ENCODE measurements at places on chromosomes 6 and 20.

DNA sequence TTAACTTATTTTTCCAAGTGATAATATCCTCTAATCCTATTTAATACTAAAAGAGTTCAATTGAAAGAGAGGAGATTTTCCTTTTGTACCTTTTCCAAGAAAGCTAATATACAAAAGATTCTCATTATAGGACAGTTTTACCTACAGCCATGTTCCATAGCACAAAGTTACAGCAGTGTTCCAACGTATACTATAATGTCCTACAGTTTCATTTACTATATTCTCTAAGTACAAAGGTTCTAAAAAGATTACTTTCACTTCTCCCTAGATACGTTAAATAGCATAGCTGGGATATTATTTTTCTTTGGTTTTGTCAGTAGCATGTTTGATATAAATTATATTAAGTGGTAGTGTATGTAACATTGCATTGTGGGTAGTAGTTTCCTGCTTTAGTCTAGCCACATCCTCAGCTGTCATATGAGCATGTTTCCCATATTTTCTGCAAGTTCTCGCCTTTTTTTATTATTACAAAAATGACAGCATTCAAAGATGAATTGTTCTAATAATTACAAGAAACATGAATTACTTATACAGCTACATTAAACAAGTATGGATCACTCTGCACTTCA, 4.4 kb upstream of the RUNX2 start:
- no peak for DNase-seq

GRCh38 chr20:59976156-59976782, 18.0 kb downstream of the CDH26 start:
- DNase-seq = no peak

DNA sequence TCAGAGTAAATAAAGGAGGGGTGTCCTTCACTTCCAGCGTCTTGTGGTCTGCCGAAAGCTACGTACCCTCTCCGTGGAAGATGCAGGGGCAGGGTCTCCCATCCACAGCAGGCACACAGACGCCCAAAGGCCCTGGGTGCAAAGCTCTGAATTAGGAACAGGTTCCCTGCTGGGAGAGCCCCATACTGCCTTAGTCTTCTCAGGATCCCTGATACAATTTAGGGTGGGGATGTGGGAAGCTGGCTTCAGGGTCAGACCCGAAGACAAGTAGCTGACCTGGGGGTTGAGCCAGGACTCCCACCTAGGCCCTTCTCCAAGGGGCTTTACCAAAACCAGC, 74.1 kb downstream of the TTLL2 start:
- no peak for DNase-seq

DNA sequence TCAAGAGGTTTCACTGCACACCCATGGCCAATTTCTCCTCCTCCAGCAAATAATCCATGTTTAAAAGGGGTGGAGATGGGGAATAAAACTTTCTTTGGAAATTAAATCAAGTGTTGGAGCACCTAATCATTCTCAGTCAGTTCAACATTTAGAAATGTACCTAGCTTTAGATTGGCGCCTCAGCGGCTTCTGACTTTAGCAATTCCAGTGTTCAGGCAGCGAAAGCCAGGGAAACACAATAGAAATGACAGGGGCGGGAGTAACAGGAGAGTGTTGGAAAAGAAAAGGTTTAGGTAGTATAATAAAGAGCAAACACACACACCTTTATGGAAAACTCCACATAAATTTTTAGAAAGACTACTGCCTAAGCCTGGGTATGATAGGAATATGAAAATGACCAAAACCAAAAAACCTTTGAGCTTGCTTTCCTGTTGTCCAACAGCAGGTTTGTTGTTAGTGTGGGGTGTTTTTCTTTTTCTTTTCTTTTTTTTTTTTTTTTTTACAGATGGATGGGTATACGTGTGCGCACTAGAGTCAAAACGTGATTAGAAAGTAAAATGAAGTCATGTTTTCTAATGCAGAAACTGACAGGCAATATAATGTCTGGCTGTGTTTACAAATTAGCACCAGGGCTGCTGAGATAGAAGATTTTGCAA, 7.7 kb downstream of the TFAP2A start:
- DNase-seq = no peak

GRCh38 chr6:90222724-90223198, 73.9 kb downstream of the BACH2 start:
- no peak for DNase-seq

- DNase-seq = no peak
Observed at GRCh38 chr6:119276211-119276610, 73.3 kb downstream of the MAN1A1 start.

DNA sequence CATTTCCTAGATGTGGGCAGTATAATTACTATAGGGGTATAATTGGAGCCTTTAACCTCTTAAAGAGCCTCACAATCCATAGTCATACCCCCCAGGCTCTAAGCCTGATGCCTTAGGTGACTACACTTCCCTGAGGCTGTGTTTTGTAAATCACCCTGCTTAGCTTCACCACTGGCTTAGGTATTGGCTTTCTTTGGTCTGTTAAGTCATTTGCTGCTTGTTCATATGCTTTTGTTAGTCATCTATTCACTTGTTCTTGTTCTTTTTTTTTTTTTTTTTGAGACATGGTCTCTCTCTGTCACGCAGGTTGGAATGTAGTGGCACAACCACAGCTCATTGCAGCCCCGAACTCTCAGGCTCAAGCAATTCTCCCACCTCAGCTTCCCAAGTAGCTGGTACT, 26.7 kb downstream of the KAT14 start:
- no peak for DNase-seq

GRCh38 chr6:136249336-136249735, 775 bp downstream of the MTFR2 start:
- no peak for DNase-seq

DNA sequence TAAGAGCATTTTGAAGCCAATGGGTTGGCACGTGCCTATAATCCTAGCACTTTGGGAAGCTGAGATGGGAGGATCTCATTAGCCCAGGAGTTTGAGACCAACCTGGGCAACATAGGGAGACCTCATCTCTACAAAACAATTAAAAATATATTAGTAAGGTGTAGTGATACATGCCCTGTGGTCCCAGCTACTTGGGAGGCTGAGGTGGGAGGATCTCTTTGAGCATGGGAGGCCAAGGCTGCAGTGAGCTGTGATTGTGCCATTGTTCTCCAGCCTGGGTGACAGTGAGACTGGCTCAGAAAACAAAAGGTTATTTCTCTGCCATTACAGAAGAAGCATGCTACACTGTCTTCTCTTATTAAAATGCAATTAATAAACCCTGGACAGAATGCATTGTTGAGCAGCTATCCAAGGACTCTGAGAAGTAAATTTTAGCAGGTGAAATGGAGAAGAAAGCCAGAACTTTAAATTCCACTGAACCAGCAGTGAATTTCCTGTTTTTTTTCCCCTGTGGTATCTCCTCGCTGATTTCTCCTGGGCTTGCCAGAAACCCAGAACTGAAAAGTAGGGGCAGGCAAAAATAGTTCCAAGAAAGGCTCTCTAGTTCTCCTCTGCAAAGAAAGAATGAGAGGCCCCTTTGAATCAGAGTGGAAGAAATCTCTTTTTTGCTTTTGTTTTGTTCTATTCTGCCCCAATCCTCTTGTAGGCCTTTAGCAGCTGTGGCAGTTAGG, 8.4 kb downstream of the AMD1 start:
- DNase-seq = no peak

DNA sequence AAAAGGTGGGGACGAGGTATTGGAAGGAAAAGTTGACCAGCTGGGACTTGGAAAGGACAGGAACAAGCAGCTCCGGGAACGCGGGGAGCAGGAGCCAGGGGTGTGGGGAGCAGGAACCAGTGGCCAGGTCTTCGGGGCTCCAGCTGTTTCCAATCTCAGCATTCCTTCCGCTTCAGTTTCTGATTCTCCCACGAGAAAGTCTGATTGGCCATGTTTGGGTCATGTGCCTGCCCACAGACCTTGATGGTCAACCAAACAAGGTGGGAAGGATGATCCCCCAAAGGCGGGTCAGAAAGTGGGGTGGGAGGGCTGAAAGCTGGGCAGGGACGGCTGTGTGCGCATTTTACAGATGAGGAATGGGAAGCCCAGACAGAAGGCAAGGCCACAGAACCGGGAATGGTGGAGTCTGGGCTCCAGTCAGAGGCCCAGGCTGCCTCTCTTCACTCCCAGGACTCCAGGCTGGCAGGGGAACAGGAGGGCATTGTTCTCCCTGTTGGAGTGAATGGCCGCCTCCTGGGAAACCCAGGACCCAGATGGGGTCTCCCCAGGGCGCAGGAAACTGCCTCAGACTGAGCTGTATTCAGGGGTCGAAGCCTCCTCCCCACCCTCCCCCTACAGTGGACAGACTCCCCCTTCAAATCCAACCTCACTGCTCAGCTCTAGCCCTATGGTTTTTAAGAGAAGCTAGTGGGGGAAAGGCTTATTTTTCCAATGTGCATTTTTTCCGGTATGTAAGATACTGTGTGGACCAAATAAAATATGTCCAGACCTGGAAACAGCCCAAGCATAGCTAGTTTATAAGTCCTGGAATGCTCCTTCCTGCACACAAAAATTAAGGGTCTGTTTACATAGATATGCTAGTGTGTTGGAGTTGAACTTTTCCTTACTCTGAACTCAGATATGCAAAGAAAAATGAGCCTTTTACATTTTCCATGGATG, 12.2 kb upstream of the PTGIS start:
- no peak for DNase-seq

- DNase-seq = no peak
Observed at GRCh38 chr20:15909995-15910394, 663.3 kb downstream of the KIF16B start.

GRCh38 chr6:30258204-30258603, 45.0 kb upstream of the TRIM26 start:
- no peak for DNase-seq

- peak; percentile 36 for DNase-seq
Observed at GRCh38 chr20:37202267-37202943, 23.1 kb upstream of the MROH8 start.

- DNase-seq = no peak
Observed at GRCh38 chr20:33437141-33437911, 6.2 kb downstream of the SNTA1 start.

- no peak for DNase-seq
Observed at GRCh38 chr6:158488065-158488464, 71.8 kb upstream of the TMEM181 start.

DNA sequence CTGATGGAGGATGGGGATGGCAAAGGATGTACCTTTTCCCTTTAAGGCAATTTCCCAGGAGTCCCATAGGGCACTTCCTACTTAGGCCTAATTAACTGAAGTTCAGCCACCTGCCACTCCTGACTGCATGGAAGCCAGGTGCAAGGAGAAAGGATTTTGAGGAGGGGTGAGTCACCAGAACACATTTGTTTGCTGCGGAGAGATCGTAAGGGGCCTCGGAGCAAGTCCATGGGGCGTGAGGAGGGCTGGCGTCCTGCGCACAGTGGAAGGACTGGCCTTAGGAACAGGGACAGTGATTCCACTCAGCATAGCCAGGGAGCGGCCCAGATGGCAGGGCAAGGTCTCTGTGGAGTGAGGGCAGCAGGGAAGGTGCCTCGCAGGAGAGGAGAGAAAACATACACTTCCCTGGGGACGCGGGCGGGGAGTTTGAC, 11.8 kb upstream of the MAP1LC3A start:
- DNase-seq = peak; percentile 86

Data from NCI-H1417 treated with DMSO at 0.1 percent for 48 hours (cell line).